IMR-90 (cell line): ENCODE measurements at places on chromosomes 5 and 9. TPM values are rescaled to one million over a fixed set of nuclear protein-coding genes. Genes with fewer than 3 reads are reported as not detected.

- no peaks in the 10 kb centered on the region for H3K4me1 ChIP-seq
- peak; percentile 58 for DNase-seq
- H3K27me3 ChIP-seq: no peaks in the 10 kb centered on the region
- no peak overlapping the region for H3K4me3 ChIP-seq
- H3K27ac ChIP-seq: no peak overlapping the region
Observed at GRCh38 chr5:94983861-94984535, 300.9 kb downstream of the MCTP1 start.

DNA sequence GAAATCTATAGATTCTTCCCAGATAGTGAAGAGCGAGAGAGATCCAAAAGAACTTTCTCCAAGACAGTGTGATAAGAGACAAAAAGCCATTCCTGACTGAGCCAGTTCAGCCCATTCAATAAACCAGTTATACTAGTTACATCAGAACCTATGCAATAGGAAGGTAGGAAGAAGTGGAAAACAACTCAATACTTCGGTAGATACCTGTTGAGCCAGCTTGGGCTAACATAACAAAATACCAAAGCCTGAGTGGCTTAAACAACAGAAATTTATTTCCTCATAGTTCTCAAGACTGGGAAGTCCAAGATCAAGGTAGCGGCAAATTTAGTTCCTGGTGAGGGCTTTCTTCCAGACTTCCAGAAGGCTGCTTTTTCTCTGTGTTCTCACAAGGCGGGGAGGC, 214.5 kb upstream of the GRAMD2B start:
- no peak overlapping the region for H3K4me3 ChIP-seq
- H3K4me1 ChIP-seq: no peaks in the 10 kb centered on the region
- H3K36me3 ChIP-seq: no peaks in the 10 kb centered on the region
- DNase-seq: no peak
- H3K27me3 ChIP-seq: no peaks in the 10 kb centered on the region

The EMB gene
- 1.0 and 1.2 TPM in 2 replicates for polyA plus RNA-seq

GRCh38 chr5:91419571-91420537, 36.7 kb upstream of the ARRDC3 start:
- no peak overlapping the region for H3K27ac ChIP-seq
- DNase-seq: peak; percentile 55
- no peaks in the 10 kb centered on the region for H3K4me1 ChIP-seq
- H3K36me3 ChIP-seq: no peaks in the 10 kb centered on the region

The GBA2 gene
- 37.0 and 38.2 TPM in 2 replicates for polyA plus RNA-seq

GRCh38 chr5:98902733-98903132, 26.1 kb downstream of the CHD1 start:
- peaks cover 2% of the 10 kb centered on the region for H3K4me1 ChIP-seq
- DNase-seq: peak; percentile 68
- no peak overlapping the region for H3K27ac ChIP-seq
- no peak overlapping the region for H3K4me3 ChIP-seq

The ACOT12 gene
- polyA plus RNA-seq: not detected in 2 replicates

- no peak overlapping the region for H3K4me3 ChIP-seq
- no peak overlapping the region for H3K27ac ChIP-seq
- no peaks in the 10 kb centered on the region for H3K4me1 ChIP-seq
- peaks cover 59% of the 10 kb centered on the region for H3K27me3 ChIP-seq
- no peaks in the 10 kb centered on the region for H3K36me3 ChIP-seq
- no peak for DNase-seq
Observed at GRCh38 chr5:154521756-154522155, 43.7 kb upstream of the HAND1 start.

The C1QTNF3 gene
- 0.76 and 1.0 TPM in 2 replicates for polyA plus RNA-seq

The TLX3 gene
- polyA plus RNA-seq: not detected in 2 replicates

DNA sequence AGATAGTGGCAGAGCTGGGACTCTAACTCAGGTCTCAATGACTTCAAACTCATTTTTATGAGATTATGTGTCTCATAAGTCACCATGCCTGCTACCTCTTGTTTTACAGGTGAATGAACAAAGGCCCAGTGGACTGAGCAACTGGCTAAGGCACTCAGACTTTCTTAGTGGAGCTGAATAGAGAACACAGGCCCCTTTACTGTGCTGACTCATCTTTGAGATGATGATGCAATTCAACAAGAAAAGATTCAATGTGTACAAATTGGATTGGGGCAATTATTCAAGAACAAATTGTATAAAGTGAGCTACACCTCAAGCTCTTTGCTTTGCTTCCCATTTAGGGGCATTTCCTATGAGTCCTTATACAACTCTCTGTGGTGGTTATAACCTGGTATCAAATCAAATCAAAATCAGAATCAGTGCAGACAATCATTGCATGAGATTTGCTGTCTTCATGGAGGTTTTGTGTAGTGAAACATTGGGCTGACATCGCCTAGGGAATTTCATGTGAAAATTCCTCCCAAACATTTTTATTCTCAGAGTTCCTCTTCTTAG, 84.3 kb upstream of the PPP2R2B start:
- no peak overlapping the region for H3K27ac ChIP-seq
- H3K27me3 ChIP-seq: no peaks in the 10 kb centered on the region
- no peaks in the 10 kb centered on the region for H3K4me1 ChIP-seq
- H3K4me3 ChIP-seq: no peak overlapping the region
- no peaks in the 10 kb centered on the region for H3K36me3 ChIP-seq

The PNPLA7 gene
- polyA plus RNA-seq: 0.70 and 0.89 TPM in 2 replicates

- no peaks in the 10 kb centered on the region for H3K27me3 ChIP-seq
- H3K27ac ChIP-seq: peak overlapping the region; percentile 46; the same call in 1 of the 2 replicates
- no peak for DNase-seq
- H3K36me3 ChIP-seq: no peaks in the 10 kb centered on the region
Observed at GRCh38 chr9:75089373-75089766, 1.1 kb downstream of the OSTF1 start.

The RPS23 gene
- polyA plus RNA-seq: 3,318 and 3,819 TPM in 2 replicates

The CCNO gene
- polyA plus RNA-seq: 0.09 and 0.14 TPM in 2 replicates

DNA sequence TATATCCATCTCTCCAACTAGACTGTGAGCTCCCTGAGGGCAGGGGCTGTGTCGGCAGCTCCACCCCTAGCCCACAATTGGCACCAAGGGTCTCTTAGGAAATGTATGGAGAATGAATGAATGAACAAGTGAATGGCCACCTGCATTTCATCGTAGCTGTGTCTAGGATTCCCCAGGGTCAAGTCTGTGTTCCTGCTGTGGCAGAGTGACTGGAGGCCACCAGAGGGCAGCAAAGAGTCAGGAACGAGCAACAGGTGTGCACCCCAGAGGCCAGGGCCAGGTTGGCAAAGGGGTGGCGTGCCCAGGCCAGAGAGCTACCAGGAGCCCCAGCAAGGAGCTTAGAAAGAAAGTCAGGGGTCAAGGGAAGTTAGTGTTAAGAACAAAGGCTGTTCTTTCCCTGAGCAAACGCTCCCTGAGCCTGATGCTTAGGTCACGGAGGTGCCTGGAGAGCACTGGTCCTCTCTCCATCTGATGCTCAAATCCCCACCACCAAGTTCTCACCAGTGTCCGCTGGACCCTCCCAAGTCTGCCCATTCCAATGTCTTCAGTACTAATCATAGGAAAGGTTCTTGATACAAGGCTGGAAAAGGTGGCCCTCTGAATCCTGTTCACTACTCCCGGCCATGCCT, 160.7 kb downstream of the PAX5 start:
- peaks cover 37% of the 10 kb centered on the region for H3K27me3 ChIP-seq
- H3K36me3 ChIP-seq: no peaks in the 10 kb centered on the region
- no peak overlapping the region for H3K27ac ChIP-seq
- no peaks in the 10 kb centered on the region for H3K4me1 ChIP-seq
- H3K4me3 ChIP-seq: no peak overlapping the region
- DNase-seq: peak; percentile 49

GRCh38 chr9:130639124-130639765, 25.1 kb upstream of the PRDM12 start:
- DNase-seq: no peak
- H3K36me3 ChIP-seq: peaks cover 33% of the 10 kb centered on the region
- H3K4me1 ChIP-seq: no peaks in the 10 kb centered on the region

DNA sequence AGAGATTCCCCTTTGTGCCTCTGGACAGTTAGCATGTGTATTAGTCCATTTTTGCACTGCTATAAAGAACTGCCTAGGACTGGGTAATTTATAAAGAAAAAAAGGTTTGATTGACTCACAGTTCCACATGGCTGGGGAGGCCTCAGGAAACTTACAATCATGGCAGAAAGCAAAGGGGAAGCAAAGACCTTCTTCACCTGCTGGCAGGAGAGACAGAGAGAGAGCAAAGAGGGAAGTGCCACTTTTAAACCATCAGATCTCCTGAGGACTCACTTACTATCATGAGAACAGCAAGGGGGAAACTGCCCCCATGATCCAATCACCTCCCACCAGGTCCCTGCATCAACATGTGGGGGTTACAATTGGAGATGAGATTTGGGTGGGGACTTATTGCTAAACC, 6.0 kb downstream of the CFAP90 start:
- no peaks in the 10 kb centered on the region for H3K36me3 ChIP-seq
- H3K4me1 ChIP-seq: no peaks in the 10 kb centered on the region
- DNase-seq: no peak
- H3K4me3 ChIP-seq: no peak overlapping the region

- H3K36me3 ChIP-seq: no peaks in the 10 kb centered on the region
- H3K27me3 ChIP-seq: no peaks in the 10 kb centered on the region
- H3K4me3 ChIP-seq: no peak overlapping the region
- H3K4me1 ChIP-seq: no peaks in the 10 kb centered on the region
- no peak overlapping the region for H3K27ac ChIP-seq
Observed at GRCh38 chr9:123828449-123828848, 101.5 kb downstream of the DENND1A start.

The IL11RA gene
- 15.9 and 19.2 TPM in 2 replicates for polyA plus RNA-seq

- peaks cover 47% of the 10 kb centered on the region for H3K36me3 ChIP-seq
- no peaks in the 10 kb centered on the region for H3K4me1 ChIP-seq
- no peak overlapping the region for H3K27ac ChIP-seq
- no peak overlapping the region for H3K4me3 ChIP-seq
Observed at GRCh38 chr9:129863059-129863690, 27.9 kb downstream of the USP20 start.

- no peaks in the 10 kb centered on the region for H3K27me3 ChIP-seq
- no peaks in the 10 kb centered on the region for H3K36me3 ChIP-seq
- no peak overlapping the region for H3K27ac ChIP-seq
Observed at GRCh38 chr9:85645909-85646627, 95.7 kb downstream of the AGTPBP1 start.

- H3K36me3 ChIP-seq: no peaks in the 10 kb centered on the region
- no peaks in the 10 kb centered on the region for H3K27me3 ChIP-seq
- H3K27ac ChIP-seq: peak overlapping the region; percentile 56
- DNase-seq: peak; percentile 48
- H3K4me1 ChIP-seq: peaks cover 10% of the 10 kb centered on the region
Observed at GRCh38 chr5:9927521-9927997, 297.4 kb upstream of the TAS2R1 start.

The PCDHA11 gene
- not detected in 2 replicates for polyA plus RNA-seq

The SH3TC2 gene
- 3.3 and 3.4 TPM in 2 replicates for polyA plus RNA-seq

GRCh38 chr5:133214153-133214820, 162.5 kb downstream of the HSPA4 start:
- no peak overlapping the region for H3K27ac ChIP-seq
- no peak for DNase-seq
- H3K36me3 ChIP-seq: no peaks in the 10 kb centered on the region
- H3K27me3 ChIP-seq: peaks cover 11% of the 10 kb centered on the region
- no peaks in the 10 kb centered on the region for H3K4me1 ChIP-seq
- no peak overlapping the region for H3K4me3 ChIP-seq

The HTR4 gene
- polyA plus RNA-seq: not detected in 2 replicates

GRCh38 chr5:126925482-126925881, 104.9 kb downstream of the MARCHF3 start:
- no peaks in the 10 kb centered on the region for H3K36me3 ChIP-seq
- H3K4me3 ChIP-seq: no peak overlapping the region
- no peak for DNase-seq
- peaks cover 2% of the 10 kb centered on the region for H3K4me1 ChIP-seq

- no peak overlapping the region for H3K27ac ChIP-seq
- H3K4me3 ChIP-seq: no peak overlapping the region
Observed at GRCh38 chr9:94971378-94972131, 245.1 kb downstream of the AOPEP start.

The BSPRY gene
- not detected in 2 replicates for polyA plus RNA-seq

- H3K36me3 ChIP-seq: no peaks in the 10 kb centered on the region
- peaks cover 2% of the 10 kb centered on the region; the same call in 1 of the 2 replicates for H3K4me1 ChIP-seq
- no peak overlapping the region for H3K4me3 ChIP-seq
- no peak overlapping the region for H3K27ac ChIP-seq
- H3K27me3 ChIP-seq: no peaks in the 10 kb centered on the region
- no peak for DNase-seq
Observed at GRCh38 chr5:52760695-52761366, 26.9 kb upstream of the ITGA1 start.

DNA sequence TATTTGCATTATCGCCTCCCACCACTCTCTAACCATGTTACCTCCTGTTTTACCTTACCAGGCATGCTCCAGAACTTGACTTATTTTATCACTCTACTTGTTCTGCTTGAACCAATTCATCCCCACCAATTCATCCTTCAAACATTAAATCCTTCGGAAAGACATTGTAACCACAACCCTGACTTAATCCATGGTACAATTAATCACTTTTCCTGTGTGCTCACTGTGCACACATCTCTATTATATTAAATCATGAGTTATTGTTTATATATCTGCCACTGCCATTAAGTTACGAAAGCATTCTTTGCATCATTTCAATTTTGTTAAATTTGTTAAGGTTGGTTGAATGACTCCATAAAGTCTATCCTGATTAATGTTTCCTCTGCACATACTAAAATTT, 7.4 kb upstream of the C5orf46 start:
- no peaks in the 10 kb centered on the region for H3K4me1 ChIP-seq
- no peaks in the 10 kb centered on the region for H3K36me3 ChIP-seq
- no peak for DNase-seq
- H3K27me3 ChIP-seq: no peaks in the 10 kb centered on the region
- H3K27ac ChIP-seq: no peak overlapping the region

GRCh38 chr9:6268826-6269397, 53.3 kb downstream of the IL33 start:
- H3K36me3 ChIP-seq: no peaks in the 10 kb centered on the region
- H3K27me3 ChIP-seq: peaks cover 12% of the 10 kb centered on the region
- H3K4me3 ChIP-seq: no peak overlapping the region

- no peaks in the 10 kb centered on the region for H3K4me1 ChIP-seq
- H3K4me3 ChIP-seq: no peak overlapping the region
- H3K27me3 ChIP-seq: no peaks in the 10 kb centered on the region
- H3K27ac ChIP-seq: no peak overlapping the region
- no peaks in the 10 kb centered on the region for H3K36me3 ChIP-seq
Observed at GRCh38 chr9:31471010-31471409, 913.4 kb upstream of the ACO1 start.

The INSL6 gene
- not detected in 2 replicates for polyA plus RNA-seq

The PRDM9 gene
- polyA plus RNA-seq: not detected in 2 replicates

DNA sequence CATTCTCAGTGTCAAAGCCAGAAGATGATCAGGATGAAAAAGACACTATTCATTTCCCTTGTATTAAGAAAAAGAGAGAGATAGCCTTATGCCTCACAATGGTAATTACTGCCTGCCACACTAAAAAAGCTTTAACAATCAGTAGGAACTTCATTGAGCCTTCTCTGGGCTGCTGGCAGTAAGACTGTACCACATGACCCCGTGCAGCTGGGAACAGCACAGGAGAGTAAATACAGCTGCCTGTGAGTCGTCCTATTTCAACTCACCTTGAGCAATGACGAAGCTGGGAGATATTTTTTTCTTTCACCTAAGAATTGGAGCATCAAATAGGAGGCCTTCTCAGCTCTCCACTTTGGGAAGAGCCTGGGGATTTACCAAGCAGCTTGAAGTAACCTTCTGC, 316.3 kb downstream of the GABRB2 start:
- no peak for DNase-seq
- H3K27me3 ChIP-seq: no peaks in the 10 kb centered on the region
- H3K4me1 ChIP-seq: no peaks in the 10 kb centered on the region
- no peak overlapping the region for H3K4me3 ChIP-seq
- no peak overlapping the region for H3K27ac ChIP-seq

The PFN3 gene
- polyA plus RNA-seq: not detected in 2 replicates

The PRKACG gene
- not detected in 2 replicates for polyA plus RNA-seq
